ENCODE measurements at places on chromosomes 3 and 15. TPM values are rescaled to one million over a fixed set of nuclear protein-coding genes. Genes with fewer than 3 reads are reported as not detected.

The RAB43 gene
- total RNA-seq, result 14.3 TPM

The LRRC2 gene
- 0.77 TPM for total RNA-seq

The INAFM2 gene
- total RNA-seq, result 217 TPM

The CCR1 gene
- total RNA-seq, result not detected

The CCR9 gene
- 0.27 TPM for total RNA-seq

GRCh38 chr3:23944861-23945662 is at the start of gene NR1D2:
Gene NR1D2 (plus strand): TSS chr3:23945286. CDS start chr3:23945579, 293 bp downstream.
- H3K27me3 ChIP-seq, result no peaks in the 10 kb centered on the region
- peaks cover 3% of the 10 kb centered on the region for H3K36me3 ChIP-seq
- H3K27ac ChIP-seq, result peak within 1 kb of the TSS; percentile 100
- peak; percentile 87 for DNase-seq
- H3K4me1 ChIP-seq, result peaks cover 41% of the 10 kb centered on the region
- H3K4me3 ChIP-seq, result peak within 1 kb of the TSS; percentile 69

DNA sequence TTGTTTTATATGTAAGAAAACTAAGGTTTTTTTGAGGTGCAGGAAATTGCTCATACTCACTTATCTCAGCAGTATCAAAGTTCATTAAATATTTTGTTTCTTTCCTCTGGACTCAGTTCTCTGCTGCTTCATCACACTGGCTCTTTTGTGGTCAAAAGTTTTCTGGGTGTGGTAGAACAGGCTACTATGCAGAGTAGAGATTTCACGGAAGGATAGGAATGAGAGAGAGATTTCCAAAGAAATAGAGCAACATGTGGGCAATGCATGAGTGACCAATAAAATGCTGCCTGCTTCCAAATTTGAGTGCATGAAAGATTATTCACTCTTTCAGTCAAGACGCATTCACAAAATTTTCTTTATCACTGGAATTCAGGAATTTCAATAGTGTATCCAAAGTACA is 577.3 kb upstream of the SEMA6D start:
- no peak overlapping the region for H3K4me3 ChIP-seq
- no peak for DNase-seq
- no peaks in the 10 kb centered on the region for H3K27me3 ChIP-seq
- H3K4me1 ChIP-seq, result no peaks in the 10 kb centered on the region
- no peak overlapping the region for H3K27ac ChIP-seq

- H3K27me3 ChIP-seq, result peaks cover 81% of the 10 kb centered on the region
- no peak overlapping the region for H3K4me3 ChIP-seq
- no peak overlapping the region for H3K27ac ChIP-seq
- H3K36me3 ChIP-seq, result no peaks in the 10 kb centered on the region
- DNase-seq, result no peak
Measured at GRCh38 chr15:67766968-67767367, 58.3 kb upstream of the SKOR1 start.

- DNase-seq, result no peak
- H3K27me3 ChIP-seq, result no peaks in the 10 kb centered on the region
- H3K27ac ChIP-seq, result no peak overlapping the region
- H3K4me3 ChIP-seq, result no peak overlapping the region
- no peaks in the 10 kb centered on the region for H3K36me3 ChIP-seq
Measured at GRCh38 chr3:60728006-60728405, 523.2 kb downstream of the FHIT start.

GRCh38 chr15:22866079-22866478 is 27.6 kb downstream of the NIPA2 start:
- H3K4me3 ChIP-seq, result no peak overlapping the region
- peak; percentile 65 for DNase-seq
- H3K4me1 ChIP-seq, result no peaks in the 10 kb centered on the region
- peak overlapping the region; percentile 19 for H3K27ac ChIP-seq
